Immature natural killer cell (primary cell): ENCODE measurements at places on chromosomes 16 and 17.

DNA sequence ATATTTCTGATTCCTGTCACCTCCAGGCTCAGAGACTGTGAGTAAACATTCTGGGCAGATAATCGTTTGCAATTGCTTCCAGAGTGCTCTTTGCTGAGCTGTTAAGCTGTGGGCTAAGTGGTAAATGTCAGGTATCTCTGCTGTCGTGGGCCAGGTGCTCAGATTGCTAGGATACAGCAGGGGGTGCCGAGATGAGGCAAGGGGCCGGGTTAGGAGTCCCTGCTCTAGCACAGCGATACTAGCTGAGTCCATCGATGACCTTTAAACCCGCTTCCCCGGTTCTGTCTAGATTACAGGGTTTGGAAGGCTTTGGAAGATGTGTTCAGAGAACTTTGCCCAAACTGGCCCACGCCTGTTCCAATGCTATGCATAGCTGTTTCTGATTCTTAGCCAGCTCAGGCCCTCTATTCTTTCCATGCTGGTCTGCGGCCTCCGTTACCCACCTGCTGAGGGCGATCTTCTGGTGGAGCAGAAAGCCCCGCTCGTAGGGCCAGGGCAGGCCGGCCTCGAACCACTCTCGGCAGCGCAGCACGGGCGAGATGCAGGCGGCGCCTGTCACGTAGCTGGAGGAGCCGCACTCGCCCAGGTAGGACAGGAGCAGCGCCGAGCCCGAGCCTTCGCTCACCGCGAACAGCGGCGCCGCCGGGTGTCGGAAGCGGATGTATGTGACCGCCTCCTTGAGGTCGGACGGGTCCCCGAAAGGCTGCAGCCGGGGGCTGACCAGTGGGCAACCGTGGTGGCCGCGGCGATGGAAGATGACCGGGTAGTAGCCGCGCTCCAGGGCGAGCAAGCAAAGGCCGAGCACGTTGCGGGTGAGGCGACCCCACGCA lies 979 bp downstream of the ABHD15 start:
- H3K27ac ChIP-seq = peak overlapping the region; percentile 95
- DNase-seq = peak; percentile 62
- peak overlapping the region; percentile 95 for H3K4me3 ChIP-seq
- peaks cover 20% of the 10 kb centered on the region for H3K27me3 ChIP-seq

GRCh38 chr17:77790143-77790829 lies 168.2 kb upstream of the TNRC6C start:
- peaks cover 22% of the 10 kb centered on the region for H3K4me1 ChIP-seq
- H3K4me3 ChIP-seq = no peak overlapping the region
- DNase-seq = no peak
- H3K27me3 ChIP-seq = peaks cover 5% of the 10 kb centered on the region
- H3K36me3 ChIP-seq = no peaks in the 10 kb centered on the region
- no peak overlapping the region for H3K27ac ChIP-seq

GRCh38 chr16:84794626-84795025 lies 25.2 kb upstream of the CRISPLD2 start:
- no peaks in the 10 kb centered on the region for H3K36me3 ChIP-seq
- H3K4me3 ChIP-seq = no peak overlapping the region
- no peak overlapping the region for H3K27ac ChIP-seq
- no peak for DNase-seq
- no peaks in the 10 kb centered on the region for H3K27me3 ChIP-seq

DNA sequence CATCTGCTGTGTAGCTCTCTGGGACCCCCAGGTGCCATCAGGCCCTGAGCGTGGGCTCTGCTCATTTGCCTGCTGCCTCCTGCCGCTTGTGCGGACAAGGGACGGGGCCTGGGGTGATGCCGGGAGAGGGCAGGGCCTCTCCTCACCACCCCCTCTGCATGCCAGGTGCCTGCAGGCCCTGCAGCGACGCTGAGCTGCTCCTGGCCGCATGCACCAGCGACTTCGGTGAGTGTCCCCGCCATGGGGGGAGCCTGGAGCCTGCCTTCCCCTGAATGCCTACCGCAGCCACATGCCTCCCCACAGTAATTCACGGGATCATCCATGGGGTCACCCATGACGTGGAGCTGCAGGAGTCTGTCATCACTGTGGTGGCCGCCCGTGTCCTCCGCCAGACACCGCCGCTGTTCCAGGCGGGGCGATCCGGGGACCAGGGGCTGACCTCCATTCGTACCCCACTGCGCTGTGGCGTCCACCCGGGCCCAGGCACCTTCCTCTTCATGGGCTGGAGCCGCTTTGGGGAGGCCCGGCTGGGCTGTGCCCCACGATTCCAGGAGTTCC lies 1.9 kb downstream of the METRN start:
- H3K27me3 ChIP-seq = peaks cover 5% of the 10 kb centered on the region
- DNase-seq = no peak
- H3K4me1 ChIP-seq = peaks cover 21% of the 10 kb centered on the region
- H3K36me3 ChIP-seq = no peaks in the 10 kb centered on the region
- no peak overlapping the region for H3K27ac ChIP-seq

DNA sequence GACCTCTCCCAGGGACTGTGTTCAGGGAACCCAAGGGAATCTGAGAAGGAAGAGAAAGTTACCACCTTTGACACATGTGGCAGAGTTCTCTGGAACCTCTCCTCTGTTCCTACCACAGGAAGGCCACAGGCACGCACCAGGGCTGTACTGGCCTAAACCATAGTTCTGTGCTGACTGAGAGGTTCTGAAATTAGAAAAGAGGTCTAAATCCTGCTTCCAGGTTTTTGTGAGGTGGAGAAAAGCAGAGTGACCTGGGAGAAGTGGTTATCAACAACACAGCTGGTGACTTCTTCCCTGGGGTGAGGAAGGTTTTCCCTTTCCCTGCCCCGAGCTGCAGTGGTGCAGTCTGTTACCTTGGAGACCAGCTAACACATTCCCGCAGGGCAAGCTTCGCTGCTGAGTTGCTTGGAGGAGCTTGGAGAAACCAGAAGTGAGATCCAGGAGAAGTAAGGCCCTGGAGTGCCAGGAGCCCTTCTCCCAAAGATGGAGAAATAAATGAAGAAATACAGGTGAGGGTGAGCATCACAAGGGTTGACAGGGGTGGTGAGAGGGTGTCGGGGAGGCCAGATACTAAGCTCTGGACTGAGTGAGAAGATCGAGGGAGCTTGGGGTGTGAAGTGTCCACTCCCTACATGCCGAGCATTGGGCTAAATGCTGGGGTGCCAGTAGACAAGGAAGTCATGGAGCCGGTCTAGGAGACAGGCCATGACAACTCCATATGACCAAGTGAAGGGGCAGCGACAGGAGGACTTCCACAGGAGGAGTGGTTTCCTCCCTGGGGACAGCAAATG lies at the start of gene VWA3A:
VWA3A (plus strand) TSS at position 399 of the 791 bp plus-strand sequence; CDS start at position 496, 97 bp downstream.
- DNase-seq = no peak
- H3K36me3 ChIP-seq = peaks cover 8% of the 10 kb centered on the region
- no peak within 1 kb of the TSS for H3K4me3 ChIP-seq
- no peak within 1 kb of the TSS for H3K27ac ChIP-seq

- H3K36me3 ChIP-seq = no peaks in the 10 kb centered on the region
- H3K27me3 ChIP-seq = peaks cover 7% of the 10 kb centered on the region
- H3K4me3 ChIP-seq = peak overlapping the region; percentile 97
These were observed 921 bp upstream of the CDR2 start for GRCh38 chr16:22375117-22375962.

GRCh38 chr17:59376506-59376905 lies 45.1 kb downstream of the YPEL2 start:
- no peak for DNase-seq
- peaks cover 4% of the 10 kb centered on the region for H3K27me3 ChIP-seq
- no peak overlapping the region for H3K4me3 ChIP-seq
- H3K36me3 ChIP-seq = no peaks in the 10 kb centered on the region
- no peak overlapping the region for H3K27ac ChIP-seq

- no peaks in the 10 kb centered on the region for H3K4me1 ChIP-seq
- no peak for DNase-seq
- no peaks in the 10 kb centered on the region for H3K36me3 ChIP-seq
- peaks cover 6% of the 10 kb centered on the region for H3K27me3 ChIP-seq
These were observed 51.8 kb downstream of the LYRM1 start for GRCh38 chr16:20952139-20952920.

DNA sequence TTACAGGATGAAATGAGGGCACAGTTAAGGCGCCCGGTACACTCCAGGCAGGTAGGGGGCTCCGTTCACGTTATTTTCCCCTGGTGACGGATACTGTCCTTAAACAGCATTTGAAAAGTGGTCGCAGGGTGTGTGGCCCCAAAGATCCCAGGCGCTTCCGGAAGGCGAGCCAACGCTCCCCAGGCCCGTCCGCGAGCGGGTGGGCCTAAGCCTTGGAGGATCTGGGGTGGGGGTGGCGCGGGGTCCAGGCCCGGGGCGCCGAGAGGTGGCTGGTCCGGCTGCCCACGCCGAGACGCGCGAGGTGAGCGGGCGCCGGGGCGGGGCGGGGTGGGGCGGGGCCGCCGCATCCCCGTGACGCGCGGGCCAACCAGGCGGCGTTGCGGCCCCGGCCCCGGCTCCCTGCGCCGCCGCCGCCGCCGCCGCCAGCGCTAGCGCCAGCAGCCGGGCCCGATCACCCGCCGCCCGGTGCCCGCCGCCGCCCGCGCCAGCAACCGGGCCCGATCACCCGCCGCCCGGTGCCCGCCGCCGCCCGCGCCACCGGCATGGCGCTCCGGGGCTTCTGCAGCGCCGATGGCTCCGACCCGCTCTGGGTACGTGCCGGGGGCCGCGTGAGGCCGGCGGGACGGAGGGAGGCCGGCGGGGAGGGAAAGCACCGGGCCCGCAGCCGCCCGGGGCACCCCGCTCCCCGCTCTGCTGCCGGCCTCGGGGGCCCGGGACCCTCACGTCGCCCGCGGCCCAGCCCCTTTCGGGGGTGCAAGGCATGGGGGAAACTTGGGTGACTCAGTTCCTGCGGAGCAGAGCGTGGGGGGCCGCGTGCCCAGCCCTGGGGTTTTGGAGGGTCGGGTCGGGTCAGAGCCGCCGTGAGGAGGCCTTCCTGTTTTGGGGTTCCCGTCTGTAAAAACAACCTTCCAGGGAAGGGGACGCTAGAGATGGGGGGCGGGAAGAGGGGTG lies at the start of gene ABCC1:
ABCC1 (plus strand) TSS at position 407 of the 951 bp plus-strand sequence; CDS start at position 543, 136 bp downstream.
- peak within 1 kb of the TSS; percentile 92 for H3K4me3 ChIP-seq
- H3K27ac ChIP-seq = peak within 1 kb of the TSS; percentile 92
- H3K36me3 ChIP-seq = no peaks in the 10 kb centered on the region
- H3K4me1 ChIP-seq = peaks cover 32% of the 10 kb centered on the region
- peak; percentile 42 for DNase-seq

DNA sequence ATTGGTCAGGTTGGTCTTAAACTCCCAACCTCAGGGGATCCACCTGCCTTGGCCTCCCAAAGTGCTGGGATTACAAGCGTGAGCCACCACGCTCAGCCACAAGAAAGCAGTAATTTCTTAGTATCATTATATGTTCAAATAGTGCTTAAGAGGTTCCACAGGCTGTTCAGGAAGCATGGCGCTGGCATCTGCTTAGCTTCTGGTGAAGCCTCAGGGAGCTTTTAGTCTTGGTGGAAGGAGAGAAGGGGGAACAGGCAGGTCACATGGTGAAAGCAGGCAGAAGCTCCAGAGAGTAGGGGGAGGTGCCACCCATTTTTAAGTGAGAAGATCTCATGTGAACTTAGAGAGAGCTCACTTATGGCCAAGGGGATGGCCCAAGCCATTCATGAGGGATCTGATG lies 3.7 kb upstream of the SEC14L1 start:
- H3K27ac ChIP-seq = no peak overlapping the region
- DNase-seq = no peak
- H3K36me3 ChIP-seq = peaks cover 7% of the 10 kb centered on the region
- H3K27me3 ChIP-seq = peaks cover 20% of the 10 kb centered on the region
- peaks cover 25% of the 10 kb centered on the region for H3K4me1 ChIP-seq
- H3K4me3 ChIP-seq = peak overlapping the region; percentile 29

GRCh38 chr16:83615141-83615952 lies 192.4 kb upstream of the HSBP1 start:
- peaks cover 1% of the 10 kb centered on the region for H3K27me3 ChIP-seq
- H3K27ac ChIP-seq = no peak overlapping the region
- H3K4me3 ChIP-seq = no peak overlapping the region

- no peak overlapping the region for H3K27ac ChIP-seq
- no peak overlapping the region for H3K4me3 ChIP-seq
- DNase-seq = no peak
- H3K27me3 ChIP-seq = peaks cover 7% of the 10 kb centered on the region
These were observed 198.5 kb downstream of the CYLD start for GRCh38 chr16:50940275-50940854.
